NB4 (cell line): ENCODE measurements at places on chromosomes 16 and 17.
A peak's percentile ranks its signal among the peaks of the same experiment; 100 is the strongest.

GRCh38 chr17:28466001-28466400 is 7.4 kb upstream of the SLC13A2 start:
- no peak for DNase-seq

DNA sequence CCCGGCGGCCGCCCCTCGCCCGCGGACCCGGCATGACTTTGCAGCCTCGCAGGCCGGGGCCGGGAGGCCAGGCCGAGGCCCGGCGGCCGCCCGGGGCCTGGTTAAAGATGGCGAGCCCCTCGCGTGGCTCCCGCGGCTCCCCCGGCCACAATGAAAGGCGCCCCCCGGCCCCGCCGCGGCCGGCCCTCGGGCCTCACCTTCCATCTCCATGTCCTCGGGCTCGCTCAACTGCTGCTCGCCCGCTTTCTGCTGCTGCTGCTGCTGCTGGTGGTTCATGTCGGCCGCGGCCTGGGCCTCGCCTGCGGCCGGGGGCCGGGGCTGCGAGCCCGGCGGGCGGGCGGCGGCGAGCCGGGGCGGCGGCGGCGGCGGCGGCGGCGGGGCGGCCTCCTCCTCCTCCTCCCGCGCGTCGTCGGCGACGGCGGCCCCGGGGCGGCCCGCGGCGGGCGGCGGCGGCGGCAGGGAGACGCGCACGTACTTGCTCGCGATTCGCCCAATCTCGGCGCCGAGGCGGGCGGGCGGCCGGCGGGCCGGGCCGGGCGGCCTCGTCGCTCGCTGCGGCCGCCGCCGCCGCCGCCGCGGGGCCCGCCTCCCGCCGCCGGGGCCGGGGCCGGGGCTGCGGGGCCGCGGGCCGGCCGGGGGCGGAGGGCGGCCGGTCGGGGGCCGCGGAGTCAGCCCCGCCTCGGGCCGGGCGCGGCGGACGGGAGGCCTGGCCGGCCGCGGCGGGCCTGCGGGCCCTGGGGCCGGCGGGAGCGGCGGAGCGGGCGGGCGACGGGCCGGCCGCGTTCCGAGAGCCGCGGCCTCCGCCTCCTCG is 491 bp downstream of the USP7 start:
- DNase-seq: peak; percentile 37

GRCh38 chr16:64629622-64630021 is 492.2 kb downstream of the CDH11 start:
- no peak for DNase-seq

DNA sequence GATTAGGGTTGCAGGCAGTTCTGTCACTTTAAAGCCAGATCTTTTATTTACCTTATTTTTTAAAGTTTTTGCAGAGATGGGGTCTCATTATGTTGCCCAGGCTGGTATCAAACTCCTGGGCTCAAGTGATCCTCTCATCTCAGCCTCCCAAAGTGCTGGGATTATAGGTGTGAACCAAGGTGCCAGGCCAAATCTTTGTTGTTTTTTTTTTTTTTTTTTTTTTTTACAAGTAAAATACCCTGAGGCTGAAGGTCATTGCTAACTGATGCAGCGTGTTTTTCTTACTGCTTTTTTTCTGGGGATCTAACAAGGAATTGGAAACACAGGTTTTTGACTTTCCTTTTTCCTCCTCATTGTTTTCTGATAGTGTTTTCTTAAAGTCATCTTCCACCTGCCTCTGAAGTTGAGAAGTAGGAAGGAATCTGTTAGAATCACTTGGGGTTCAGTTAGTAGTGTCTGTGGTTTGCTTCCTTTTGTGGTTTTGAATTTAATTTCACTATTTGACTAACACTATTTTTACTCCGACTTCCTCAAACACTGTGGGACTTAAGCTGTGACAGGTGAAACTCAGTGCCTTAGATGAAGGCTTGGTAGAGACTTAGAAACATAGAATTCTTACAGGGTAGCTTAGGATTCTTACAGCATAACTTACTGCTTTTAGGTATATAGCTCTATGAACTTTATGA is 22.2 kb downstream of the CLTC start:
- DNase-seq: peak; percentile 70

- DNase-seq: no peak
These were observed 11.7 kb upstream of the MNT start for GRCh38 chr17:2412561-2413021.

DNA sequence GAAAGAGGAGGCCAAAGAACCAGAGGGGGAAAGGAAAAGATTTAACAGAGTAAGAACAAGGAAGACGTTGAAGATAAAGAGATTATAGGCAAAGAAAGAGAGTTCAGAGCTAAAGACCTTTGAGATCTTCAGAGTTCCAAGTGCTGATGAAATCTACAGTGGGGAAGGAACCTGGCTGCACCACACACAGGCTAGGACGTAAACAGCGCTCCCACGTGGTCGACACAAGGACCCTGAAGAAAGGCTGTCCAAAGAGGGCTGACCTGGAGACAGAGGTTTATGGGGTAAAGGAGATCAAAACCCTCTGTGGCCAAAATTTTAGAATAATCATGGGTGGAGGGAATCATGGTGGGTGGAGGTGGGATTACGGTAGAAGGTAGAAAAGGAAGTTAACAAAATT is 121.6 kb downstream of the PMP22 start:
- DNase-seq: no peak

- DNase-seq: no peak
These were observed 316.4 kb upstream of the MYOCD start for GRCh38 chr17:12349297-12349696.

GRCh38 chr16:10806698-10807097 is 11.9 kb downstream of the TVP23A start:
- DNase-seq: peak; percentile 11

GRCh38 chr16:14520753-14521152 is 109.3 kb downstream of the PARN start:
- no peak for DNase-seq

DNA sequence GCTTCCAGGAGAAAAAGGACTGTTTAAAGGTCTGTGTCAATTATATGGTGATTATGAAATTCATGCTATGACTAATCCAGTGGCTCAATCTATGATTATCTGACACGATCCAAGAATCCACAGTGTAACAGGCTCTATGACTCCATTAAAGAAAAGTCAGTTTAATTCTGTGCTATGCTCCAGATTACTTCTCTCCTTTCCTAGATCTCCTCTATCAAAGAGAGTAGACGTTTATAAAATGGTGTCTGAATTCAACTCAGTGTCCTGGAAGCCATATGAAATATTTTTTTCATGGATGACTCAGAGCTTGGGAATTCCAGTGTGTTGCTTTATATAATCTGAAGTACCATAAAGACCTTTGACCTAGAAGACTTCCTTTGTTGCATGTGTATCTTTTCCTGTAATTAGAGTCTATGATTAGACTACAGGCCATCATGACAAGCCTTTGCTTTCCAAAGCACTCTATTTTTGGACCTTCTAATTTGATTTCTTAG is 27.0 kb upstream of the NF1 start:
- peak; percentile 54 for DNase-seq

DNA sequence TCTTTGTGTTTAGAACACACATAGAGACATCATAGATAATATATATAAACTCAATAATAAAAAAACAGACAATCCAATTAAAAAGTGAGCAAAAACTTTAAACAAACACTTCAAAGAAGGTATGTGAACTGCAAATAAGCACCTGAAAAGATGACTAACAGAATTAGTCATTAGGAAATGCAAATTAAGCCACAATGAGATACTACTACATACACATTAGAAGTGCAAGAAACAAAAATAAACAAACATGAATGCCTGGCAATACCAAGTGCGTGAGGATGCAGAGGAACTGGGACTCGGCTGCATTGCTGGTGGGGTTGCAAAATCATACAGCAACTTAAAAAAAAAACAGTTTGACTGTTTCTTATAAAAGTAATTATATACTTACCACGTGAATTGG is 799.0 kb downstream of the KCNJ2 start:
- DNase-seq: no peak

DNA sequence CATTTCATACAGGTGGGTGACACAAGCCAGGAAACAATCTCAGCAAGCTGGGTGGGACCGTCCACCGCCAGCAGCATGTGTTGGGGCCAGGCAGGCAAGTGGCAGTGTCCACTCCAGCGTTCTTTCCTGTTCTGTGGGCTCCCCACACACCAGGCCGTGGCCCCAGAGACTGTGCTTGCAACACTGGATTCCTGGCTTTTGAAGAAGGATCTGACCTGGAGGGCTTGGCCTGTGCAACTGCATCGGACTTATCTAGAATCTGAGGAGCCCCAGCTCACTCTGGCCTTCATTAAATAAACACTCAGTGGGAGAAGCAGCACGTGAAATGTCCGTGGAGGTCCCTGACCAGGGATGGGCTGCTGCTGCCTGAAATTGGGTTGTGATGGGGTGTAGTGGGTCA is 3.2 kb downstream of the KSR1 start:
- no peak for DNase-seq

GRCh38 chr17:27906623-27907022 is 13.5 kb upstream of the LYRM9 start:
- DNase-seq: no peak

DNA sequence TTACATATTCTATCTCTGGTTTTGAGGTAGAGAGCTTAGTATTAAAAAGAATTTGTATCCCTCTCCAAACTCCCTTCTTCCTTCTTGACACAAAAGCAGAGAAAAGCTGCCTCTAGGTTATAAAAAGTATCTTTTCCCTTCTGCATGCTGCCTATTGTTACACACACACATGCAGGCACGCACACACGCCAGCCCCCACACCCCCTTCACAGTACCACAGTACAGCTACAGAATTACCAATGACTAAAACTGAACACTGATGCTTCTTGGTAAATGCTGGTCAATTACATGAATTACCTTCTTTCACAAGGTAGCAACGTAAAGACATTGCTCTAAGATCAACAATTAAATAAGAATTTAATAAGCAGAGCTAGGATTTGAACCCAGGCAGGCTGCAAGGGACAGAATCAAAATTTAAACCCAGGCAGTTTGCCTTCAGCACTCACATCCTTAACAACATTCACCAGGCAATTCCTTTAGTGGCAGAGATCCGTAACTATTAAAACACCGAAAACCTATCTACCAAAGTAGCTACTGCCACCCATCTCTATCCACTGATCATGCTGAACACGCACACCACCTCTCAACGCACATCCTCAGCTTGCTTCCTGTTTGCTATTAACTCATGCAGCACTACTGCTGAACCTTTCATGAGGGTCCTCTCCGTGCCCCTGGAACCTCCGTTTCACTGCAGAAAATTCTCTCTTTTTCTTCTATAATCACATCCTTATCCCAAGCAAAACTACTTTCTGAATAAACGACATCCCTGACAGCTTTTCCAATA is 37.8 kb downstream of the YWHAE start:
- DNase-seq: no peak

DNA sequence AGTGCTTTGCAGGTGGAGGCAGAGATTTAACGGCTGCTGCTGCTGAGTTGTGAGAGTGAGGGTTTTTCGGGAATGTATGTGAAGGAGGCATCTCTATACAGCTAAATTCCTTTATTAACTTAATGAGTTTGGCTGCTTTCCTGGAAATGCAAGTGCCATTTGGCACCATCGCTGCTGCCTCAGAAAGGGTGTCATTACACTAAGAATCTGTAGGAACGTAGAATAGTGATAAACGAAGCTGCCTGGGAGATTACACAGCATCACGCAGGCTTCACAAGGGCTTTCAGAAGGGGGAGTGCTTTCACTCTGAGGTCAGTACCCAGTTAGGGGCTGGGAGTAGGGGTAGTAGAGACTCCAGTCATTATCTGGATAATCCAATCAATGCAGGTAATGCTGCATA is 14.1 kb upstream of the NLRP1 start:
- no peak for DNase-seq

GRCh38 chr17:6257336-6257735 is 177.6 kb downstream of the AIPL1 start:
- DNase-seq: no peak

- peak; percentile 30 for DNase-seq
These were observed 5.9 kb upstream of the UBE2O start for GRCh38 chr17:76458580-76459490.

- DNase-seq: no peak
These were observed 11.6 kb upstream of the ICAM2 start for GRCh38 chr17:64032081-64032480.

DNA sequence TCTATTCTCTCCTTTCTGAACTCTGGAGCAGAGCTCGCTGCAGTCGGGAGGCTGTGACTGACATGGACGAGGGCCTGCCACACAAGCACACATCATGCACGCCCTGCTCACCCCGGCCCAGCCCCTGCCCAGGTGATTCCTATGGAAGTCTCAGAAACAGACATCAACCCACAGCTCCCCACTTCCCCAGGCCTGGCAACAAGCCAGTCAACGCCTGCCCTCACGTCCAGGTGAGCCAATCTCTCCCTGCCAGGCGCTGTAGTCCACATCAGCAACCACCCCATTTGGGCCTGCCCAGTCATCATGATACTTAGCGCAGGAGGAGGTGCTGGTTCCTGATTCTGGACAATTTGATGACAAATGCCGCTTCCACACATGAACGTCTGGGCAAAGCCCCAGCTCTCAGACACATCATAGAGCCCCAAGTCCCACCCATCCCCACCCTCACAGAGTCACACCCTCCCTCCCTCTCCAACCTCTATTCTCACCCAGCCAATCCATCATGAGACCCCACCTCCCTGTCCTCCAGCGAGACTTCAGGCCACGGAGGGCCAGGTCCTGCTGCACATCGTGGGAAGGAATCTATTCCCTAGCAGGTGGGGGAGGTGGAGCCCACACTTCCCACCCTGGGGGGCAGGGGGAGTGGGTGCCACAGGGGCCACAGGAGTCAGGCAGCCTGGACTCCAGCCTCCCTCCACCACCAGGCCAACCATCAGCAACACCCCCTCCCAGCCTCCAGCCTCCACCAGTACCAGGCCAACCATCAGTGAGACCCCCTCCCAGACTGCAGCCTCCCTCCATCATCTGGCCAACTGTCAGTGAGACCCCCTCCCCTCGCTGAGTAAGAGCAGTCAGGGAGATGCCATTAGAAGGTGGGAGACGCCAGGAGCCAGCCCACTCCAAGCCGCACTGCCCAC is 33.7 kb upstream of the GSG1L start:
- no peak for DNase-seq

DNA sequence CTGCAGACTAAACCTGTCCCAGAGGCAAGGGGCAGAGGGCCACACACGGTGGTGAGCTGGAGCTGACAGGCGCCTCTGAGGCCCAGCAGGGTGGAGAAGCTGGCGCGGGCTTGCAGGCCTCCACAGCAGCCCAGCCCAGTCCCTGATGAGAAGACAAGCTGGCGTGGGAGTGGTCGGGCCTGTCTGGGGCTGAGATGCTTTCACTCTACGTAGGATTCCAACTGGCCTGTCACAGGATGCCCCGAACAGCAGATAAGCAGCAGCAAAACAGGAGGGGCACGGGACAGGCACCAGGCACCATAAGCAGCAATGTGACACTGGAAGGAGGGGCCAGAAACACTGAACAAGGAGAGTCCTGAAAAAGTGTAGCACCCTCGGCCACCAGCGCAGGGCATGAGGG is 40.1 kb downstream of the PEMT start:
- no peak for DNase-seq

- no peak for DNase-seq
These were observed 12.2 kb upstream of the ELAC2 start for GRCh38 chr17:13030056-13030455.

- peak; percentile 90 for DNase-seq
These were observed 9.6 kb downstream of the PIK3R6 start for GRCh38 chr17:8857919-8858318.

- no peak for DNase-seq
These were observed 8.1 kb downstream of the GPRC5B start for GRCh38 chr16:19876501-19877059.
